ENCODE measurements at places on chromosomes 7 and 10. TPM values are rescaled to one million over a fixed set of nuclear protein-coding genes. Genes with fewer than 3 reads are reported as not detected.

DNA sequence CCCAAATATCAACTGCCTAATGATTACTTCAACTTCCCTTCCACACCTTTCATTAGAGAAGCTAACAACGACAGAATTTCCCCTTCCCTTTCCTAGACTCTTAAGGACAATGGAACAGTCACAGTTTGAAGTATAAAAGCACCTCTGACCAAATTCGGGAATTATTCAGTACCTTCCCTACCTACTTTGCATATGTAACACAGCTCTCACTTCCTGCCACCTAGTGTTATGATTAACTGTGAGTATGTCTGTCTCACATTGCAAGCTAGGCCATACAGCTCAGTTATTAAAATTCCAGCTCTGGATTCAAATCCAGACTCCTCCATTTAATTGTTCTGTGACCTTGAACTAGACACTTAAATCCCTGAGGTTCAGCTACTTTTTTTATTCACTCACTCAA lies 44.8 kb upstream of the HPSE2 start:
- DNase-seq, result no peak

DNA sequence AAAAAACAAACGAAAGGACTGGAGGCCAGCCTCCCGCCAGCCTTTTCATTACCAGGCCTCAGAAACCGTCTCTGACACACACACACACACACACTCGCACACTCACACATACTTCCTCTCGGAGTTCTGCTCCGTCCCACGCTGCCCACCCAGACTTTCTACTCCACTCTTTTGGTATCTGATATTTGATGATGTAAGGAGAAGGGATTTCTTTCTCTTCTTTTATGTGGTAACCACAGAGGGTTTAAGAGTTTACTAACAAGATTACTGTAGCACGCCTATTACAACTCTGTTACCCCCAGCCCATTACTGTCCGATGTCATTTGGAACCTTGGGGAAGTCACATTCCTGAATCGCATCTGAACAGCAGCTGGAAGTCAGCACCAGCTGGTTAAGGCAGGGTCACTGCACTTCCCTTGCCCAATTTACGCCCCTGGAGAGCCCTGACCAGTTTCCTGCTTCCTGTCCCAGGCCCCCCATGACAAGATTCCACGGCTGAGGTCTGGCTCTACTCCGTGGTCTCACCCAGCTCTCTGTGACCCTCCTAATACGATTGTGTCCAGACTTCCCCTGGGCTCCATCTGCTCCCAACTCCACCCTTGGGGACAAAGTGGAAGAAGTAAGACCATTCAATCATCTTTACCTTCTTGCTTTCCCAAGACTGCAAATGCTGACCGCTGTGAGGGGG lies 1.1 kb downstream of the DENND2A start:
- peak; percentile 65 for DNase-seq

DNA sequence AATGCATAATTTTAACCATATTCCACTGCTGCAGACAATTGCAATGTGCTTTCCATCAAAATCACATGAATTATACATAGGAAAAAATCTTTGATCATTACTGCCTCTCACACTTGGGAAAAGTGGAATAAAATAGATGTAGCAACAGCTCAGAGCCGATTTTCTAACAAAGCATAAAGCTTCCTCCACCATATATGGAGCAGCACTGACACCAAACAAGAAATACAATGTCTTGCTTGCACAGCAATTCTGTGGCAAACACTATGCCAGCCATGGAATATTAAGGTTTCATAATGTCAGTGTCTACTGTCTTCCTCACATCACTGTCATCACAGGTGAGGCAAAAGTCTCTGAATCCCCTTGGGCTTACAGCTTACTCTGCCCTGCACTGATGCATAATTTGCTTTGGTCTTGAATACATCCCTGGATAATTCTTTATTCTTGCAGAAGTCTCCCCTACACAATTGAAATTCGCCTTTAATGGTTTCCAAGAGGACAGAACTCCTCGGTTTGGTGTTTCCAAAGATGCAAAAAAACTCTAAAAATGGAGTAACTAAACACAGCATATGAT lies 198.5 kb downstream of the CACNA2D1 start:
- no peak for DNase-seq

Gene NRP1
- polyA plus RNA-seq, result 177 TPM

GRCh38 chr7:44072364-44073231 lies 7.2 kb upstream of the PGAM2 start:
- peak; percentile 62 for DNase-seq

- no peak for DNase-seq
Measured at GRCh38 chr7:6057316-6058129, 26.3 kb downstream of the ANKRD61 start.

DNA sequence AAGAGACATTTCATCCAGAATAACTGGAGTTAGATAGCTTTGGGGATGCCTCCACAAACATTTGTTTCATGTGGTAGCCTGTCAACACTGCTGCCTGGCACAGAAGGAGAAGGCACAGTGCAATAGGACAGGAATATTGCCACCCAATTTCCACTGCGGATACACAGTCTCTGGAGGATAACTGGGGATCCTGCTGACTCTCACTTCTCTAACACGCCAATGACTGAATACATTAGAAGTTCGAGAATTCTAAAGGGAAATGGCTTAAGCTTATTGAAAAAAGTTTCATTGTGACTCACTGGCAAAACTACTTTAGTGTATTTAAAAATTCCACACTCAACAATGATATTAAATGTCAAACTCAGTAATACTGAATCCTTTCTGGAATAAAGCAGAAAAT lies 12.9 kb downstream of the ARL3 start:
- no peak for DNase-seq

DNA sequence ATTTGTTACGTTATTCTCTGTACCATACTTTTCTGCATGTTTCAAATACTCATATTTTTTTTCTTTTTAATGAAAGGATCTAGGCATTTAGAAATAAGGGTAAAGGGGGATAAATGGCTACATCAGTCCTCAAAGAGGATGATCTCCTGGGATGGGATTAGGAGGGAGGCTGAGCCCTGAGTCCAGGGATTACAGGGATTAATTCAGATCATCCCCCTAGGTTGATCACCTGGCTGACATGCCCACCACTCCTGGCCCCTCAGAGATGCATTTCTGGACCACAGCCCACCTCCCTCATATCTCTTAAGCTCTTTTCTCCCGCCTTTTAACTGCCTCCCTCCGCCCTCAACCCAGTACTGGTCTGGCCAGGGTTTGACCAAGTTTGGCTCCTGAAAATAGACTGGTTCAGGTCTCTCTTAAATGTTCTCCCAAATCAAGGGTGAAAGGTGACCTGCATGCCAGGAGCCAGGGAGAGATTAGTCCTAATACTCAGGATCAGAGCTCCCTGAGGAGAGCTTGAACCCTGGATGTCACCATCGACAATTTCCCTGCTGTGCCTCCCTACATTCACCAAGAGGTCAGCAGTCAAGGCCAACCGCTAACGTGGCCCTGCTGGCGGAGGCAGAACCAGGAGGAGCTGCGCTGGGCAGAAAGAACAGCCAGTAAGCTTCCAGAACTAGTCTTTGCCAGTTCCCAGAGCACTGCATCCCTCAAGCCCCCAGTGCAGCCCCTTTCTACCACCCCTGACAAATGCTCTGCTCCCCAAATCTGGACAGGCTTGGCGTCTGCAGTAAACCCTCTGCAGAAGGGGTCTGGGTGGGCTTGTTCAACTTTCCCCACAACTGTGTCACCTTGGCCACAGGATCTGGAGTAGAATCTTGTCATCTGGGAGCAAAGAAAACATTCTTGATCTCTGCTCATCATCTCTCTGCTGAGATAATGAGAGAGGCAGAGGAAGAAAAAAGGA lies 3.0 kb upstream of the CCDC136 start:
- no peak for DNase-seq

DNA sequence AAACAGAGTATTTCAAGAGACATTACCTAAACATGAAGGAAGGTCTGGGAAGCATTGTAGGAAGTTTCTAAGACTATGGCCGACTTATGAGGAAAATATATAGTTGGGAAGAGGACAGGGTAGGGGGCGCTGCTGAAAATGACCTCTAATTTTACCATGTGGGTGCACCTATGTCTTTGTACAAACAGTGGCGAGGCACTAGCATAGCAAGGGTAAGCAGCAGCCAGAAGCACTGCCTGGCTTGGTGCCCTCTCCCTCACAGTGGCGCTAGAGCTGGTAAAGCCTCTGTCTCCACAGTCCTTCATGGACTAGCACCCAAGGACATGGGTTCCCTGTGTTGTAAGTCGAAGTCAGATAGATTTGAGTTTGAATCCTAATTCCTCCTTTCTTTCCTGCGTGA lies 461.2 kb downstream of the INHBA start:
- no peak for DNase-seq

- no peak for DNase-seq
Measured at GRCh38 chr10:126309228-126309883, 78.9 kb downstream of the ADAM12 start.

Gene PLPP4
- polyA plus RNA-seq, result 4.6 TPM

- peak; percentile 15 for DNase-seq
Measured at GRCh38 chr7:11573128-11573750, 258.8 kb downstream of the THSD7A start.

Gene AEBP1
- 64.2 TPM for polyA plus RNA-seq

Gene CLCN1
- polyA plus RNA-seq, result 0.35 TPM

- peak; percentile 87 for DNase-seq
Measured at GRCh38 chr10:68871731-68872342, 29.3 kb upstream of the DDX50 start.

Gene RUFY2
- 43.0 TPM for polyA plus RNA-seq

GRCh38 chr7:4919969-4920766 lies 36.7 kb upstream of the RADIL start:
- no peak for DNase-seq

Gene PLAC9
- polyA plus RNA-seq, result 14.6 TPM

DNA sequence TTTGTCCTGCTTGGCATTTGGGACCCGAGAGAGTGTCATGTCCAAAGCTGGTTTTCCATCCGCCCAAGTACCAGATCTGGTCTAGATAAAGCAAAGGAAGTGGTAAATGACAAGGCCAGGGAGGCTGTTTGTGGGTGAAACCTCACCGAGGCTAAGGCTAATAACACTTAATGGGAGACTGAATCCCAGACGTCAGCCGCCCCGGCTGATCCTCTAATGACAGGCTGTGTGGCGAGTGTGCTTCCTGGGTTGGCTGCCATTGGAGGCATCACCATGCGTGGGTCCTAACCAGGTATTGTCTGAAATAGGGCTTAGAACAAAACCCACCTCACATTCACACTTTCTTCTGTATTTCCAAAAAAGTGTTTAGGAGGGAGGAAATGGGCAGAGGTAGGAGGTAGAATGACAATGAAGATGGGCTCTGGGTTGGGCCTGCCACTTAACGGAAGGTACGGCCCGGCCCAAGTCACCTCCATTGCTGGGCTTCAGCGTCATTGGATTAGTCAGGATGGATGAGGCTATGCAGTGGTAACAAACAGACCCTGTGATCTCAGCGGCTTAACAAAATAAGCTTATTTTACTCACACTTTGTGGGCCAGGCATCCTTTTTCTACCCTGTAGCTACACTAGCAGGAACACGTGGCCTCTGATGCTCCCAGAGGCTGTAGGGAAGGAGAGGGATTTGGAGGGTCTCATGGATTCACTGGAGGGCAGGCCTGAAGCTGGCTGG lies 59.7 kb downstream of the PROSER2 start:
- DNase-seq, result no peak

Gene FBXO24
- polyA plus RNA-seq, result 2.6 TPM

DNA sequence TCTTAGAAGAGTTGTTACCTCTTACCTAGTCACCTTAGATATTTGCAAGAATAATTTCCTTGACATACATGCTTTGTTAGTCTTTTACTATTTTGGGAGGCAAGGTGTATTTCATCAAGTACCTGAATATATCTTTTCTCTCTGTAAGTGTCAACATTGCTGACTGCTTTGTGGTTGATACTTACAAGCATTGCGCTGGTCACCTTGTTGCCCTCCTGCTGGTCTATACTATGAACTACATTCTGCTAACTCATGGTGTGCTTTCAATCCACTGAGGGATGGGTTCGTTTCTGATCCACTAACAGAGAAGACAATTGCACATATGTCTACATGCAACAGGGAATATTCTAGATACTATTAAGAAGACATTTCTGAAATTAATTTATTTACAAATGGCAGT lies 837.8 kb upstream of the COBL start:
- DNase-seq, result no peak

- no peak for DNase-seq
Measured at GRCh38 chr10:94607111-94607510, 61.5 kb downstream of the HELLS start.

DNA sequence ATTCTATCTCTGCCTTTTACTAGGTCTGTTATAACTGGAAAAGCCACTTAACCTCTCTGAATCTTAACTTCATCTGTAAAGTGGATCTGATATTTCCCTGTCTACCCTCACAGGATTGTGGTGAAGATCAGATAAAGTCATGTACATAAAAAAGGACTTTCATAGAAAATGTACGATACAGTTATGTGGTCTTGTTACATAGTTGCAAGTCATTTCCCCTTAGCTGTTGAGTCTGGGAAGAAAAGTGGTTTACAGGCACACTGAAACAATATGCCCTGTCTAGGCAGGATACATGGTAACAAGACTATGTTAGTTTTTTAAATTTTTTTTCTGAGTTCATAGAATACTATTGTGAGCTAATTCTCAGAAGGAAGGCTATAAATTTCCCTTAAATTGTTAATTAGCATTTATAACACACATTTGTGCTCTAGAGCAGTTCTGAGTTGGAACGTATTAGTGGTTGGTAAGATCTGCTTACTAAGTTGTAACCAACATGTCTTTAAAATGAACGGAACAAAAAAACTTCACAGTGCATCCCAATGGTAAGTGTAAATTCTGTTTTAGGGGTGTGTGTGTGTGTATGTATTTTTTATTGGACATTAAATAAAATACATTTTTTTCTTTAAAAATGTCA lies 7.1 kb upstream of the GSTO1 start:
- no peak for DNase-seq

GRCh38 chr10:42875798-42876341 lies 93.3 kb downstream of the BMS1 start:
- DNase-seq, result no peak

DNA sequence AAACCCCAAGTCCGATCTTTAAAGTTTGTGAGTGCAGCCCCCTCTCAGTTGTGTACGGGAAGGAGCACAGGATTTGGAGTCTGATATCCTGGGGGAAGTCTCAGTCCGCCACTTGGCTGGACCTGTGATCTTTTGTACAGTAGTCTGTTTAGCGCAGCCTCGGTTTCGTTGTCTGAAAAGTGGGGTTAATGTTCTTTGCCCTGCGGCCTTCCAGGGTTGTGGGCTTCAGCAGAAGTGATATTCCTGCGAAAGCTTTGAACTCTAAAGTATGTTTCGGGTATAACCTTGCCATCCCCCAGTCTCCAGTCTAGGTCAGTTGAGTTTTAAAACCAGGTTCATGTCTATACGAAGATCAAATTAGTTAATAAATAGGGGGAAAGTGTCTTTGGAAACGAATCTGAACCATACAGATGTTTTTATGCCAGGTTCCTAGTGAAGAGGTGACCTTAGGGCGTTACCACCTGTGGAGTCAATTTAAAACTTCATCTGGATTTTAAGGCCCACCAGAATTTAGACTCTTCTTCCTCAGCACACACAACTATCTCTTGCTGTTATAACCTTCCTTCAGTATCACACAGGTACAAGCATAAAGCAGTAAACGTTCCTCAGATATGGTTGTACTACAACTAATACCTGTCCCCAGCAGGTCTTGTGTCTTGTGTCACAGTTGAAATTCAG lies 904 bp downstream of the R3HCC1L start:
- no peak for DNase-seq
